ENCODE measurements at places on chromosomes 12 and 14. TPM values are rescaled to one million over a fixed set of nuclear protein-coding genes. Genes with fewer than 3 reads are reported as not detected.

CFAP54 gene
- total RNA-seq, result 1.6 TPM

RHEBL1 gene
- 0.60 TPM for total RNA-seq

PAPLN gene
- total RNA-seq, result 2.4 TPM

AHNAK2 gene
- 174 TPM for total RNA-seq

NPFF gene
- total RNA-seq, result not detected
